ENCODE measurements at places on chromosomes 3 and 15. TPM values are rescaled to one million over a fixed set of nuclear protein-coding genes. Genes with fewer than 3 reads are reported as not detected.

The GOLGA8M gene
- 1.4 TPM for polyA plus RNA-seq

The SIDT1 gene
- 1.7 TPM for polyA plus RNA-seq

The DMXL2 gene
- 24.0 TPM for polyA plus RNA-seq

The ANKUB1 gene
- not detected for polyA plus RNA-seq

DNA sequence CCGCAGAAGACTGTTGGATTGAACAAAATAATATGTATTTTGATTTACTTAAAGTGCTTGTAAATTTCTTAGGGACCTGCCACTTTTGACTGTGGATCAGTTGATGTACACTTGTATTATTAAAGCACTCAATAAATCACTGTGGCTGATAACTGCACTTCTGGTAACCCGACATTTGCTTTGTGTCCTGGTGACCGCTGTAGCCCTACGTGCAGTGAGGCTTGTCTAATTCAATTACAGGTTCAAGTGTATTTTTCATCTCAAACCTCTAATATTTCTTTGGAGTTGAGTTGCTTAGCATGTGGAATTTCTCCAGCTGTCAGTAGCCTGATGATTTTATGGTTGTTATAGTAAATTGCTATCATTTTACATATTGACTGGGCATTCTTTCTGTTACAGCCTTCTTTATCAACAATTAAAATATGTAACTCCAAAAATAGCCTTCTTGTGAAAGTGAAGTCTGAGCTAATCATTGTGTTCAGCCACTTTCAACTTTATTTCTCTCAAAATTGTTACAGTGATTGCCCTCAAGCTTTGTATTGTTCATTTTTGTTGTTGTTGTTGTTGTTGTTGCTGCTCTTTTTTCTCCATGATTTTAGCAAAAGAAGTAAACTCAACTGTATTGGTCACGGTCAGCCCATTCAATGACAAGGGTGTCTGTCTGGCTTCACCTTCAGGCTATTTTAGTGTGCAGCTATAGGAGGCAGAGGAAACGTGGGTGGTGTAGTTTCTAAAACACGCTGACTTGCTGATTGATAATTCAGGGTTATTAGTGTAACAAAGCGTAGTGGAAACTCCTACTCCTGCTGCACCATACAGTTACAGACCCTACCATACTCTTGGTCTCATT lies 215.1 kb upstream of the UBE2E1 start:
- no peak for DNase-seq

- DNase-seq, result no peak
Measured at GRCh38 chr3:172876297-172876696, 125.8 kb downstream of the ECT2 start.

GRCh38 chr3:50405249-50405648 lies 45.9 kb upstream of the TMEM115 start:
- no peak for DNase-seq

Measured in hindlimb muscle (tissue), 1 donor.